ENCODE measurements at places on chromosomes 16 and 17.

DNA sequence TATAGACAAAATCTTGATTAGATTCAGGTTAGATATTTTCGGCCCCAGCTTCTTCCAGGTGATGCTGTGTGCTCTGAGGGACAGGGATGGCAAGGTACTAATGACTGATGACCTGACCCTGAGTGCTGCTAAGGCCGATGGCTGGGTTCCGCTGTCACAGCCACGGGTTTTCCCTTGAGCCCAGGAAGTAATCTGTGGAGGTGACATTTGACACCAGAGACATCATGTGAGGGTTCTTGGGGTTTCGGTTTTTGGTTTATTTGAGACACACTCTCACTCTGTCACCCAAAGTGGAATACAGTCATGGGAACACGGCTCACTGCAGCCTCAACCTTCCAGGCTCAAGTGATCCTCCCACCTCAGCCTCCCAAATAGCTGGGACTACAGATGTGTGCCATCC lies 9.8 kb downstream of the OTOP3 start:
- no peak for DNase-seq

DNA sequence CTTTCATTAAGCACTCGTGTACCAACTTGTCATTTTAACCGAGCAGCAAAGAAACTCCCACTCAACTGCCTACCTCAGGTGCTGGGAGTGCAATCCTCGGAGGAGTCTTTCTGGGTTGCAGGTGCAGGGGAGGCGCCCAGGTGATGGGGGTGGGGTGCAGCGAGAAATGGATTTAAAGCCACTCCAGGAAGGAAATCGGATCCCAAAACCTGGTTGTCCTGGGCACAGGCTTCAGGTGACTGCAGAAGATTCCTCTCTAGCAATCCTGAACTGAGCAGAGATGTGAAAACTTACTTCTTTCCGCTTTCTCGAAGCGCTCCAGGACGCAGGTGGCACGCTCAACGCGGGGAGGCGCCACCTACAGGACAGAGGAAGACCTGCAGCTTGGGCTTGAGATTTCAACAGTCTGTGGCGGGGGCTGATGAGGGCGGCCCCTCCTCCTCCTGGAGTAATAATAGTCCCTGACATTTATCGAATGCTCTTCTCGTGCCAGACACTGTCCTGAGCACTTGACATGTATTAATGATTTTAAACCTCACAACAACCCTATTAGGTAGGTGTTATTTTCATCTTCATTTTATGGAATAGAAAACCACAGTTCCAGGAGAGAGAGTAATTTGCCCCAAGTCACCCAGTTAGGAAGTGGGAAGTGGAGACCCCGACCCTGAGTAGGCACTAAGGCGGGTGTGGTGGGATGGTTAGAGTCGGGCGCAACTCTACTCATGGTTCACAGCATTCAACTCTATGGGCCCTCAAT lies 27.2 kb upstream of the SKAP1 start:
- peak; percentile 47 for DNase-seq

- no peak for DNase-seq
Measured at GRCh38 chr16:25256695-25257469, 763 bp downstream of the ZKSCAN2 start.

- DNase-seq, result no peak
Measured at GRCh38 chr17:38325221-38325851, 18.4 kb downstream of the GPR179 start.

- DNase-seq, result no peak
Measured at GRCh38 chr16:77946823-77947222, 75.5 kb upstream of the CLEC3A start.

- no peak for DNase-seq
Measured at GRCh38 chr16:73804456-73804855, 492.2 kb upstream of the PSMD7 start.

GRCh38 chr16:30996324-30996984 lies 11.4 kb downstream of the HSD3B7 start:
- peak; percentile 31 for DNase-seq

GRCh38 chr16:88714420-88715302 lies 8.4 kb downstream of the CTU2 start:
- DNase-seq, result no peak

GRCh38 chr16:30499284-30499683 lies 26.7 kb downstream of the ITGAL start:
- DNase-seq, result no peak

DNA sequence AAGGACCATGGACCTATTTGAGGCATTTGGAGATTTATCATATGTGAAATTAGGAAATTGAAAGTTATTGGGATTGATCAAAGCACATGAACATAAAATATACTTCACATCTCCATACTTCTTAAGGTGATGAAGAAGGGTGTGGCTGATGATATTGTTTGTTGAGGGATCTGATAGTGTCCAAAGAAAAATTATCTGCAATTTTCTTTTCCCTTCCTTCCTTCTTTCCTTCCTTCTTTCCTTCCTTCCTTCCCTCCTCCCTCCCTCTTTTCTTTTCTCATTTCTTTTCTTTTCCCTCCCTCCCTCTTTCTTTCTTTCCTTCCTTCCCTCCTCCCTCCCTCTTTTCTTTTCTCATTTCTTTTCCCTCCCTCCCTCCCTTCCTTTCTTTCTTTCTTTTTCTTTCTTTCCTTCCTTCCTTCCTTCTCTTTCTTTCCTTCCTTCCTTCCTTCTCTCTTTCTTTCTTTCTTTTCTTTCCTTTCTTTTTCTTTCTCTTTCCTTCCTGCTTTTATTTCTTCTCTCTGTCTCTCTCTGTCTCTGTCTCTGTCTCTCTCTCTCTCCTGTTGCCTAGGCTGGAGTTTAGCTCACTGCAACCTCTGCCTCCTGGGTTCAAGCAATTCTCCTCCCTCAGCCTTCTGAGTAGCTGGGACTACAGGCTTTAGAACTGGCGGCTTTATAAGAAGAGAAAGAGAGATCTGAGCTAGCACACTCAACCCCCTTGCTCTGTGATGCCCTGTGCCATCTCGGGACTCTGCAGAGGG lies 20.9 kb upstream of the ITPRIPL2 start:
- DNase-seq, result no peak

DNA sequence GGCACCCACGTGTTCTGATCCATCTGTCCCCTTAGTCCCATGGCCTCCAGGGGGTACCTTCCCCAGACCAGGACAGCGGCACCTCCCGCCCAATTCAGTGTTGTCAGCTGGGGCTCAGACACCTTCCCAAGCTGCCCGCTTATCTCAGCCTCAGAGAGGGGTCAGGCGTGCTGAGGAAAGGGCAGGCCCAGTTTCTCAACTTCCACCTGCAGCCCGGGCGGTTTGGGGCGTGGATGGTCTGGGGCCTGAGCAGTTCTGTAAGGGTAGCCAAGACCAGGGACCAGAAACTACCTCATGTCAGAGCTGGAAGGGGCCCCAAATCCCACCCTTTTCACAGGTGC lies 5.1 kb downstream of the PLCD3 start:
- DNase-seq, result no peak

DNA sequence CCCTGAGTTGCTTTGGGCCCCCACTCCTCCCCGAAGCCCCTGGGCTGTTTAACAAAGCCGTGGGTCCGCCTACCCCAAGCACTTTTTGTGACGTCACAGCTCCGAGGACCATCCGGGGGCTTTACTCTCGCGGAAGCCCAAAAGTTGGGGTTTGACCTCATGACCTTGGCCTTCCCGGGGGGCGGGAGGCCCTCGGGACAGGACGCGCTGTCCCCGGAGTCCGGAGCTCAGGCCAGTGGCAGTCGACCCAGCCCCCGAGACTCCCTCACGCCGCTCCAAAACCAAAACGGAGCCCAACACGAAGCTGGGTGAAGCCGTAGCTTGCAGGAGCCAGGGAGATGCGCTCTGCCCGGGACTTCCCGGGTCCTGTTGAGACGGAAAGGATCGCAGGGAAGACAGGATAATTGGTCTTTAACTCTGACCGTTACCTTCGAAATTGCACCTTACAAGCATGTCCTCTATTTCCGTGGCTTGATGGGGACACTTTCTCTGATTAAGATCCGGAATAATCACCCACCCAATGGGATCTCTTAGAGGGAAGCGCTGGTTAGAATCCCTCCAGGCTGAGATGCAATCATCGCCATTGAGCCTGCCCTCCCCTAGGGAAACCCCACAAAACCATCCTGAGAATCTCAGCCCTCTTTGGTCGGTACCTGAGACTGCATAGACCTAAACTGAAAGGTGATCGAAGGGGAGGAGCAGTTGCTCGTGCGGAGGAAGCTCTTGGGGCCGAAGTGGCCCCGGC lies 4.9 kb upstream of the SOX9 start:
- no peak for DNase-seq

GRCh38 chr16:12336141-12336540 lies 359.6 kb downstream of the SNX29 start:
- DNase-seq, result no peak

DNA sequence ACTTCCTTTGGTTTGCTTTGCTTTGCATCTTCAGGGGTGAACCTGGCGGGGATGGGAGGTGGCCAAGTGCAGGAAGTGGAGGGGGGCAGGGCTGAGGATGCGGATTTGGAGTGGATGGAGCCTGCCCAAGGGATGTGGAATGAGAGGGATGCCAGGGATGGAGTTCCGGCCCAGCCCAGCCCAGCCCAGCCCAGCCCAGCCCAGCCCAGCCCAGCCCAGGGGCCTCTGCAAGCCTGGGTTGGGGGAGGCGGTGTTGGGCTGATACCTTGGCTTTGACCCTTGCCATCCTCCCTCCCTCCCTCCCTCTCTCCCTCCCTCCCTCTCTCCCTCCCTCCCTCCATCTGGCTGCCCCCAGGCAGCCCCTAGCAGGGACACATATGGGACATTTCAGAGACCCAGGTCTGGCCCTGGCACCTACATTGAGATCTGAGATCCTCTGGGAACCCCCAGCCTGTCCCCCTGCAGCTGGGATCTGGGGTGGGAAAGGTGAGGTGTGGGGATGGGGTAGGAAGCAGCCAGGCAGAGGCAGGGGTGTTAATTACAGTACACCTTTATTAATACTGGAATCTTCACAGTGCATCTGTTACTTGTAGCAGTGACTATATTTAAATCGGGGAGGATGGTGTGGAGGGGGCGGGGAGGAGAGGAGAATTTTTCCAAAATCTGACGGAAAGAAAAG lies 14.5 kb downstream of the IL34 start:
- DNase-seq, result no peak

- DNase-seq, result no peak
Measured at GRCh38 chr17:49882434-49882833, 34.6 kb upstream of the TAC4 start.

DNA sequence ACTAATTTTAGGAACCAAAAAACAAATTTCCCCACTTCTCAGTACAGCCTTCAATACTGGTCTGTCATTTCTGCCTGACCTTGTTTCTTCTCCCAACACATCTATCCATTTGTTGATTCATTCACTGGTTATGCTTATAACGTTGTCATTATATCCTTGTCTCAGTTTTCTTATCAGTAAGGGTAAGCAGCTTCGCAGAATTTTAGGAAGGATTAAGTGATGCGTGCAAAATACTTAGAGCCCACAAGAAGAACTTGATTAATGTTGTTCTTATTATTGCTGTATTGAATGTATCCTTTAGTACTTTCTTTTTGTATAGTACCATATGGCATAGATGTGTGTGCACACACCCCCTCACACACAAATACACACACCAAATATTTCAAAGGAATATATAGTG lies 403.5 kb upstream of the HSBP1 start:
- no peak for DNase-seq

- no peak for DNase-seq
Measured at GRCh38 chr17:40251576-40251975, 32.5 kb downstream of the WIPF2 start.

GRCh38 chr17:74432424-74432690 lies 469 bp downstream of the GPRC5C start:
- no peak for DNase-seq

GRCh38 chr16:88667461-88667860 lies 4.6 kb upstream of the MVD start:
- no peak for DNase-seq

GRCh38 chr17:77804796-77805426 lies 153.6 kb upstream of the TNRC6C start:
- no peak for DNase-seq

- no peak for DNase-seq
Measured at GRCh38 chr16:2143878-2144485, 4.4 kb upstream of the RAB26 start.

GRCh38 chr17:55314784-55315491 lies 50.2 kb downstream of the HLF start:
- no peak for DNase-seq

- DNase-seq, result no peak
Measured at GRCh38 chr16:87012954-87013938, 303.9 kb downstream of the C16orf95 start.

GRCh38 chr17:7223375-7223774 lies 3.6 kb downstream of the ACADVL start:
- no peak for DNase-seq

DNA sequence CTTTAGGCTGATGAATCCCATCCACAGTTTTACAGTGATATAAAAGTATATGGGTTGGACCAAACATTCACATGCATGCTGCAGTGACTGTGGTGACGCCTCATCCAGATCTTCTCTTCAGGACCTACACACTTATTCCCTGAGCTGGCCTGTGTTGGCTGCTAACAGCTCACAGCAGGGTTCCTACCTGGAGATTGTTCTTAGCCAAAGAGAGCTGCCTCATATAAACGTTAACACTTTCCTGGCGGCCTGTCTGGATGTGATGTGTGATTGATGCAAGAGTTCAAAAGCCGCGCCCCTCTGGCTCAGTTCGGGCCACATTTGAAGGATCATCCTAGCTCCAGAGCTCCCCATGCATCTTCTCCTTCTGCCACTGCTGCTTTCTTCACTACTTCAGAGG lies 93.0 kb upstream of the NETO2 start:
- DNase-seq, result no peak

GRCh38 chr17:63282455-63282854 lies 163.7 kb downstream of the CYB561 start:
- DNase-seq, result no peak

- DNase-seq, result no peak
Measured at GRCh38 chr17:2289878-2290478, 13.6 kb downstream of the SMG6 start.

- DNase-seq, result no peak
Measured at GRCh38 chr16:64131423-64131822, 990.4 kb downstream of the CDH11 start.

- no peak for DNase-seq
Measured at GRCh38 chr16:81838794-81839193, 59.7 kb downstream of the PLCG2 start.

DNA sequence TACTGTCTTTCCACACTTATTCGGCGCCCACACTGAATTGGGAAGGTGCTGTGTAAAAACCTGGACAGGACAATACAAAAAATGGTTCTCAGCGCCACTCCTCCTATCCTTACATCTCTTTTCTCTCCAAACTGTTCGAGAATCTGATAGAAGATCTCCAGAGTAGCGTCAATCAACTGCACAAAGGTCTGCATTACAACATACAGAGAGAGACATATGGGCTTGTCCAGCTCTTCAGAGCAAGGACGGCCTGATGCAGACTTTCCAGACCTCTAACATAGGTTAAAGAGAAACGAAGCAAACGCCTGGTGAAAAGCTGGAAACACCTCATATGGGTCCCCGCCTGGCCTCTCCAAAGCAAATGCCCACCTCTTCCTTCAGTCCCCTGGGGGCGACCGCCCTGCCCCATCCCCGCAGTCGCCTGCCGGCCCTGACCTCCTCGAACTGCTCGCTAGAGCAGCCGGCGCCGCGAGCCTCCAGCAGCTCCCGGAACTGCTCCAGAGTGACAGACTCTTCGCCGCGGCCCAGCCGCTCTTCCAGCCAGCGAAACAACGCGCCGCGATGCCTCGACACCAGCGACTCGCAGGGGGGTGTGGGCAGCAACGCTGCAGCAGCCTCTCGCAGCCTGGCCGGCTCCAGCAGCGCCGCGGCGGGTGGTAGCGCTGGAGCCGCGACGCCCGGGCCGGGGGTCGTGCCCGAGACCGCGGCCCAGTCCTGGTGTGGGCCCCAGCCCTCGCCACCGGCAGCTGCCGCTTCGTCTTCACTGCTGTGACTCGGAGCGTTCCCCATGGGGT lies 526 bp downstream of the ZZEF1 start:
- DNase-seq, result no peak
